Frontal cortex (tissue), 4 donors: ENCODE measurements at places on chromosomes 2 and 18. TPM values are rescaled to one million over a fixed set of nuclear protein-coding genes. Genes with fewer than 3 reads are reported as not detected.

GRCh38 chr2:162261032-162261945, 18.0 kb upstream of the FAP start:
- no peak for DNase-seq

- no peak for DNase-seq
These were observed 157.6 kb upstream of the NRP2 start for GRCh38 chr2:205524656-205525055.

- DNase-seq = no peak
These were observed 11.8 kb downstream of the DSC3 start for GRCh38 chr18:31030574-31031278.

- DNase-seq = no peak
These were observed 35.4 kb downstream of the SFXN5 start for GRCh38 chr2:73035899-73036711.

- no peak for DNase-seq
These were observed 311.1 kb downstream of the NRXN1 start for GRCh38 chr2:50720697-50721315.

The IL37 gene
- total RNA-seq = not detected
